ENCODE measurements at places on chromosomes 16 and 17.

GRCh38 chr16:84950906-84951305 is 60.4 kb downstream of the ZDHHC7 start:
- no peak for DNase-seq

DNA sequence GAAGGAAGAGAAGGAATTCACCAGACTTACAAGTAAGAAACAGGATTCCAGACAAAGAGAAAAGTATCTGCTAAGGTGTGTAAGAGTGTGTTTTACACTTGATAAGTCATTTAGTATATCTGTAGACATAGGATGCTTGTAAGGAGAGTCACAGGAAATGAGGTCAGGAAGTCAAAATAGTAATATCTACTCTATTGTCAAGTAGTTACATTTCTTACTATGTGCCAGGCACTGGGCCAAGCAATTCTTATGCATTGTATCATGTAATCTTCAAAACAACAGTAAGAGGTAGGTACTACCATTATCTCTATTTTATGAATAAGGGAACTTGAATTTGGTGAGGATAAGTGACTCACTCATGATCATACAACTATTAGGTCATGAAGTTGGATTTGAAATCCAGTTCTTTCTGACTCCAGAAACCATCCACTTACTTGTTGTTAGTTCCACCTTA is 129.1 kb downstream of the SNX11 start:
- no peak for DNase-seq

DNA sequence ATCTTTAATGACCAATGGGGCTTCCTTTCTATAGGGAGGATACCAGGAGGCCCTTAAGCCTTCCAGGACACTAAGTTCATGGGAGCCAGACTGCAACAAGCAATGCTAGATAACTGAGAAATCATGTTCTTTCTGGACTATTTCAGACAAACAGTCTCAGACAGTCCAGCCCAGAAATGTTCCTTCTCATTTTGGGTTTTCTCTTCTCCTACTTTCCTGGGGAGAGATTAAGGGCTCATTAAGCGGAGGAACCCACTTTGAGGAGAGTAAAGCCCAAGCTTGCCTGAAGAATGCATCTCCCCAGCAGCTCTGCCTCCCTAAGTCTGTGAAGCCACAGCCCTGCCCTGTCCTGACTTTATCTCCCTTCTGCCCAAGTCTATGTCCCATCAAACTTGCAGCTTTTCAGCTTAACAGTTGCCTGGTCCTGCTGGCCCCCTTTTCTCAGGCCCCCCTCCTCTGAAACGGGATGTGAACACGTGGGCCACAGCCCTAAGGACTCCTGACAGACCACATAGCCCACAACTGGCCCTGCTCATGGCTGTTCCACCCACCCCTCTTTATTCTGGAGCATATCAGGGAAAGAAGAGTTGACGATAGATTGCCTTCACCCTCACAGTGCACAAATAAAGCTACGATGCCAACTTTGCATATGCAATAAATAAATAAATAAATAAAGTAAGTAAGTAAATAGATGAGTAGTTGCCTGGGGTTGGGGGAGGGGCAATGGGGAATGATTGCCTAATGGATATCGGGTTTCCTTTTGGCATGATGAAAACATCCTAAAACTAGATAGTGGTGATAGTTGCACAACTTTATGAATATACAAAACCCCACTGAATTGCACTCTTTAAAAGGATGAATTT is 111.0 kb downstream of the N4BP1 start:
- DNase-seq, result no peak

DNA sequence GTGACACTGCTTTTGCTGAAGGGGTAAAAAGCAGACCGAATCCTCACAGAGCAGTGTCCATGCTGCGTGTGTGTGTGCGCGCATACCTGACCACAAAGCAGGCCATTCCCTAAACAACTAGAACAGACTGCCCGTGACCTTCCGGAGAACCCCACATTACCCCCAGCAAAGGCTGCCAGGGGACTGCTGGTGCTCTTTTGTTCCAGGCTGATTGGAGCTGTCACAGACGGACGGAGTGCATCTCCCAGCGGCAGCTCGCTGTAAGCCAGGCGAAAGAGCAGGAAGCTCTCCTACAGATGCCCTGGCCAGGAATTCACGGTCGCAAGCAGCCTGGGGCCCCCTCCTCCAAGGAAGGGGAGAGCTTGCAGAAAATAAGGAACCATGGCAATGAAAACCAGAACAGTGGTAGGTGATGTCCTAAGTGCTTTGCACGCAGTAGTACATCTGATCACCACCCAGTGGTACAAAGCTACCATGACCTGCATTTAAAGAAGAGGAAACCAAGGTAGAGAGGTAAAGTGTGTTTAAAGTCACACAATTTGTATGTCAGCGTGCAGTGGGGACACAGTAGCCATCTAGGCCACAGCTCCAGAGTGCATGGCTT is 153.4 kb upstream of the DYNLRB2 start:
- no peak for DNase-seq

DNA sequence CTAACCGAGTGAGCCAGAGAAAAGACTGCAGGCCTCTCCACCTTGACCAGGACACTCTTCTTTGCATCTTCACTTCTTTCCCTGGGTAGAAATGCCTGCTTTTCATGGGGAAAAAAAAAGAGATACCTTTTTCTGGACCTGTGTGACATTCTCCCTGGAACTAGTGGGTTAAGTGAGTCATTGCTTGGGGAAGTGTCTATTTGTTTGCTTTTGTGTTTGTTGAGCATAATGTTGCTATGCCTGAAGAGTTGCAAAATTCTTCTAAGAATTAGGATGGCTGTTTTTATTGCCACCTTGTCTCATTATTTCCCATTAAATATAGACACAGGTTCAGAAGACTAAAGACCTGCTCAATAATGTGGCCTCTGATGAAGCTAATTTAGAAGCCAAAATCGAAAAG is 18.8 kb downstream of the CLUAP1 start:
- DNase-seq, result no peak

- no peak for DNase-seq
Observed at GRCh38 chr16:10769381-10769780, 25.7 kb downstream of the NUBP1 start.

- peak; percentile 14 for DNase-seq
Observed at GRCh38 chr16:85369741-85370528, 243.2 kb upstream of the GSE1 start.

- DNase-seq, result no peak
Observed at GRCh38 chr16:54135361-54136275, 151.0 kb downstream of the IRX3 start.

DNA sequence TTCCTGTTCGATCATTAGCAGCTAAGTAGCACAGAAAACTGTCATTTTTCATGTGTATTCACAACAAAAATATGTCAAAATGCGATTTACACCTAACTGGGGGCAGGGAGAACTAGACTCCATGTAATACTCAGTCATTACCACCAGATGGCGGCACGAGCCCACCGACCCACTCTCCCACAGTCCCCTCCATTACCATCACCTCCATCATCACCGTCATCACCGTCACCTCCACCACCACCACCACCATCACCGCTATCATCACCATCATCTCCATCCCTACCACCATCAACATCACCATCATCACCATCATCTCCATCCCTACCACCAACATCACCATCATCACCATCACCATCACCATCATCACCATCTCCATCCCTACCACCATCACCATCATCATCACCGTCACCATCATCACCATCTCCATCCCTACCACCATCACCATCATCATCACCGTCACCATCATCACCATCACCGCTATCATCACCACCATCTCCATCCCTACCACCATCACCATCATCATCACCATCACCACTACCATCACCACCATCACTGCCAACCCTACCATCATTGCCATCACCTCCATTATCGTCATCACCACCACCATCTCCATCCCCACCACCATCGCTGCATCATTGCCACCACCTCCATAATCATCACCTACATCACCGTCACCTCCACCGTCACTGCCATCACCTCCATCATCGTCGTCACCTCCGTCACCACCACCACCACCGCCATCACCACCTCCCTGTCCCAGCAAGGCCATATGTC is 14.4 kb downstream of the NDUFAF8 start:
- peak; percentile 21 for DNase-seq

DNA sequence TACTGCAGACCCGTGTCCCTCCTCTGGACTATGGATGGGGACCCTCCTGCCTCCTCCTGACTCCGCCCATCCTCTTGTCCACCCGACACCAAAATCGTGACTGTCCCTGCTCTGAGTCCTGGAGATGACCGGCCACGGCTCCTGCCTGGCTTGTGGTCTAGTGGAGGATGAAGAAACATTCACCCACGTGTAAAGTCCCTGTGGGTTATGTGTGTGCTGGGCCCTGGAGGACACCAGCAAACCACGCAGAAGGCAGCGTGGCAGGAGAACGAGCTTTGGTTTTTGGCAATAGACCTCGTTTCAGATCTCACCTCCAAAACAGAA is 11.9 kb downstream of the SPNS2 start:
- DNase-seq, result no peak

GRCh38 chr17:66692421-66692690 is 142.6 kb upstream of the CACNG5 start:
- no peak for DNase-seq

GRCh38 chr17:72588961-72589360 is 468.1 kb downstream of the SOX9 start:
- DNase-seq, result no peak

GRCh38 chr17:79555543-79555942 is 55.3 kb downstream of the RBFOX3 start:
- no peak for DNase-seq

GRCh38 chr17:35021520-35022380 is 41.4 kb downstream of the LIG3 start:
- DNase-seq, result no peak

GRCh38 chr17:1511290-1511689 is 5.1 kb downstream of the INPP5K start:
- DNase-seq, result no peak

DNA sequence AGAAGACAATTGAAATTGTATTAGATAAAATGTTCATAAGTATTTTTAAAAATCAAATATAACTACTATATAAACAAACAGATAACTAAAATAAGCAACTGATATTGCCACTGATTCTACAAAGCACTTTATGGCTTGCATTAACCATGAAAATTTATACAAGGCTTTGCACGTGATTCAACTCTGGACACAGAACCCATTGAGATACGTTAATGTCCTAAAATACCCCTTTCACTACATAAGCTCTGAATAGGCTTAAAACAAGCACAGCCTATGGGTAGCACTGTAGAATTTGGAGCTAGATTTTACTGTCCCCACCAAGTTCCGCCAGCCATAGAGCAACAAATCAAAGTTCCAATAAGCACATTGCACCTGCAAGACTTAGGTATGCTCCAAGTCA is 4.5 kb downstream of the ZNF652 start:
- no peak for DNase-seq

DNA sequence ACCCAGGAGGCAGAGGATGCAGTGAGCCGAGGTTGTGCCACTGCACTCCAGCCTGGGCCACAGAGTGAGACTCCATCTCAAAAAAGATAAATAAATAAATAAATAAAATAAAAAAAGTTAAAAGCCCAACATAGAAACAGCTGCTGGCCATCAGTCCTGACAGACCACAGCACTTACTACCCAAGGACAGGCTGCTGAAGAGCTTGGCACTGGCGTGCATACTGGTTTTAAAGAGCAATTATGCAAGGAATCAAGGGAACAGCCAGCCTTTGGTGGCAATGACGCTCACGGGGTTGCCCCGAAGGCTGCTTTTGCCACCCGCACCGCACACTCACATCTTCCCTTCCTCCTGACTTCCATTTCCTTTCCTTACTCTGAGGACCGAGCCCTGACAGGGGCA is 4.2 kb downstream of the PLD6 start:
- DNase-seq, result no peak

- no peak for DNase-seq
Observed at GRCh38 chr16:57883953-57884654, 81.8 kb upstream of the KIFC3 start.

DNA sequence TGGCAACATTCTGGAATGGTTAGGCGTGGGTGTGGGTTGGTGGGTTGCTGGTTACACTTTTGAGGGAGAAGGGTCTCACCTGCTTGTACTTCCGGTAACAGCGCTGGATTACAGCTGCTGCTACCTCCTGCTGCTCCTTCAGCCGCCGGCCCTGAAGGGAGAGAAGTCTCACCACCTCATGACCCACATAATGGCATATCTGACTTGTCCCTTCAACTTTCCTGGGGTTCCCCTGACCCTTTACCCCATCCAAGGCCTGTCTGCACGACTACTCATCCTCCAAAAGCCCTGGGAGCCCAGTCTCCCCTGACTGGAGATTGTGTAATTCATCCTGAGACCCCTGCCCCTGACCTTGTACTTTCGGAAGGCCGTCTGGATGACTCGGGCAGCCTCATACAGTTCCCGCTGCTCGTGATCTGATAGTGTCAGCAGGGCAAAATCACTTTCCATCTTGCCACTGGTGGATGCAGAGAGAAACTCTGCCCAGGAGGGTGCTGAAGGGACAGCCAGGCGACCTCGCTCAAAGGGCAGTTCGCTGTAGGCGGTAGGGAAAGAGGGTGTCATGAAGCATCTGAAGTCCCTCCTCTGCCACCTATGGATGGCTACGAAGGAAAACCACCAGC is 2.0 kb upstream of the SPAG7 start:
- no peak for DNase-seq

GRCh38 chr17:31843070-31843745 is 15.8 kb downstream of the COPRS start:
- no peak for DNase-seq

DNA sequence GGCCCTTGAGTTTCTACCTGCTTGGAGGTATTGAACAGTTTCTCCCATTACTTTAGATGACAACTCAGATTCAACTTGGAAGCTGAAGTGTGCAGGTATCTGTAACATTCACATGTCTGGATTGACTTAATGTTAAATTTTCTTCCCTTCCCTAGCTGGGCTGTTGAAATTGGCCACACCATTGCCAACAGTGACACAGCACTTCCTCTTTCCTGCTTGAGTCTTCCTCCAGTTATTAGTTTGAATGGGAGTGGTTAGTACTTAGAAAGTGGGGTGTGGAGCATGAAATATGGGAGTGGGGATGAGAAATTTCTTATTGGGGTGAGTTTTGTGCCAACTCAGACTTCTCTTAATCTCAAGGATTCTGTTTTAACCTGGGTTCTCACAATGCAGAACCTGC is 454.9 kb downstream of the KCNJ2 start:
- no peak for DNase-seq

DNA sequence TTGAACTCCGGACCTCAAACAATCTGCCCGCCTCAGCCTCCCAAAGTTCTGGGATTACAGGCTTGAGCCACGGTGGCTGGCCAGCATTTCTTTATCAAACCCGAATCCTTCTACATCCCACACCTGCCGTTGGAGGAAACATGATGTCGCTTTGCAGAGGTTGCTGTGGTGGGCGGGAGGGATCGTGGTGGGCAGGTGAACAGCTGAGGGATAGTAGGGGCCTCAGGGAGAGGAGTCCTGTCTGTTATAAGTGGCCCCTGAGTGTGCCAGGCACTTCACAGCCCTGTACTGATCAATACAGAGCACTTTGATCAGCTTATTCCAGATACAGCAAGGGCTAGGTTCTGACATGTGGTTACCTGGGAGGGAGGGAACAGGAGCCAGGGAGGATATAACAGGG is 76.5 kb downstream of the CYLD start:
- DNase-seq, result no peak

- DNase-seq, result no peak
Observed at GRCh38 chr17:61475726-61476125, 23.5 kb downstream of the TBX4 start.

Measured in stimulated activated CD8-positive, alpha-beta memory T cell treated with anti-CD3 and anti-CD28 coated beads, Interleukin-15, amount 100 ng/mL, for 24 hours (primary cell).